ENCODE measurements at places on chromosomes 5 and 9.

DNA sequence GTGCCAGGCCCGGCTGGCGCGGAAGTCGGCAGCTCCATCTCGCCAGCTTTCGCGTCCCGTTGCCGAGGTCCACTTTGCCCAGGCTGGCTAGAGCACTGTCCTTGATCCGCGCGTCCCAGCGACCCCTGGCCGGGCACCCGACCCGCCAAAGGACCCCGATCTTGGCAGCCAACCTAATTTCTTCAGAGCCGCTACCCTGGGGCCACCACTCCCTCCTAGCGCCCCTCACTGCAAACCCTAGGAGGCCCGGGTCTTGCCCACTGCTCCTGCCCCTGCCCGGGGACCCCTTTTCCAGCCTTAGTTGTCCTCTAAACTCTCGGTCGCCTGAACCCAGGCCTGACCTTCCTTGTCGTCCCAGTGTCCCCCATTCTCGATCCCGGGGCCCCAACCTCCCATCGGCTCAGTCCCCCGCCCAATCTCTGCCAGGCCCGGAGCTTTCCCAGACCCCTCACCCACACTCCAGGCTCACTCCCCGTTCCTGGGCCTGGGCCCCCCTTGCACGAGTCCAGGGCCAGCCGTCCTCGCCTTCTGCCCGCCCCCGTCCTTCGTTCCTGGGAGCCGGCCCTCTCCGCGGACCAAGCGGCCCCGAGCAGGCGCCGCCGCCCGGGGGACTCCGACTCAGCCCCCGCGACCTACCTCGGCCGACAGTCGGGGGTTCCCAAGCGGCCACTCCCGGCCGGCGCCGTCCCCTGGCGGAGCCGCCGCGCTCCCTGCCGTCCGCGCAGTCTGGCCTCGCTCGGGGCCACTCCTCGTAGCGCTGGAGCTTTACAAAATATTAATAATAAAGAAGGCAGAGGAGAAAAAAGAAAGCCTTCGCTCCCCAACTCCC lies 701 bp upstream of the LMX1B start:
- DNase-seq = no peak

DNA sequence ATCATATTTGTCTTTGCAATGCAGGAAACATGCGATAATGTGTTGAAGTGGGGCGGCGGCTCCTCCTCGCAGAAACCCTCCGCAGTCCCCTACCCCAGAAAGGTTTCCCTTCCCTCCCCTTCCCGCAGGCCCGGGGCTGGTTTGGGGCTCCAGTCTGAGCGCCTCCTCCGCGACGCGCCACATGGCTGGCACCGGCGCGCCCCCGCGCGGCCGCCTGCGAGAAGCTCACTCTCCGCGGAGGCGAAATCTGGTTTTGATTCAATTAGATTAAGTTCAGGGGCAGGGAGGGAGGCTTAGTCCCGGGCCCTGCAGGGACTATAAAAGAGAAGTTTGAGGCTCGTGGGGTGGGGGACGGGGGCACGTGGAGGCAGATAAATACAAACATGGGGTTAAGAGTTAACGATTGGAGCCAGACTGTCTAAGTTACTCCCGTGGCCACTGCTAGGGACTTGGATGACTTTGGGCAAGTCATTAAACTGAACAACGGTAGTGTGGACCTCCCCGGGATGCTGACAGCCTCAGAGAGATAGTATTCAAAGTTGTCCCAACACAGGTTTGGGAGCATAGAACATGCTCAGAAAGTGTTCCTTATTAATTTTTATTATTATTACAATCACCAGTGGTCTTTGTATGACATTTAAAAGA lies 69.4 kb downstream of the MSX2 start:
- DNase-seq = peak; percentile 36

- no peak for DNase-seq
Measured at GRCh38 chr5:157475432-157475831, 15.4 kb downstream of the NIPAL4 start.

GRCh38 chr5:133247881-133248624 lies 196.2 kb downstream of the HSPA4 start:
- no peak for DNase-seq

GRCh38 chr5:173441053-173441628 lies 112.9 kb upstream of the STC2 start:
- DNase-seq = no peak

DNA sequence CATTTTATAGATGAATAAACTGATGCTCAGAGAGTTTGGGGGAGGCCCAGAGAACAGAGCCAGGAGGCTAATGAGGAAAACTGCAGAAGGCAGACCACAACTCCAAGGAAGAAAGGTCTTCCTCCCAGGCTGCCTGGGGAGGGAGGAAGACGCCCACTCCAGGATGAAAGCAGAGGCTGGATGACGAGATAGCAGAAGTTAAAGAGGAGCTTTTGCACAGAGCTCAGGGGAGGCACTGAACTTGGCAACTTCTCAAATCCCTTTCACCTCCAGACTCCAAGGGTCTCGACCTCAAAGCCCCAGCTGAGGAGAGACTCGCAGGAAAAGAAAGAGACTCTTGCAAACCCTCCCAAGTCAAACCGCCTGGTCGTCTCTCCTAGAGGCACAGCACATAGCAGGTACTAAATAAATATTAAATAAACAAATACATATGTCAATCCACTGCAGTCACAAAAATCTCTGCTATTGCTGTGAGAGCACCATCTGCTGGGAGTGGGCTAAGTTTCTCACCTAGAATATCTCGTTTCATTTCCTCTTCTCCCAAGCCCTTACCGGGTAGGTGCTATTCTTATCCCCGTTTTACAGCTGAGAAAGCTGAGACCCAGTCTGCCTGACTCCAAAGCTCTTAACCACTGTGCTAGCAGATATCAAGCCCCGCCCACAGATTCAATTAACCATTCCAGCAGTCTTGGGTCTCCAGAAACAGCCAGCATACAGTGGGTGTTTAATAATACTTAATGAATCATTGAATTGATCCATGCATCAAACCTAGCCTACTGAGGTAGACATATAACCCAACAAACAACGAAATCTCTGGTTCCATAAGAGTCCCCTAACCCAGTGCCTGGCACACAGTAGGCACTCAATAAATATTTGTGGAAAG lies 97.8 kb upstream of the HAND1 start:
- DNase-seq = peak; percentile 34
